ENCODE measurements at places on chromosomes 11 and 22.

DNA sequence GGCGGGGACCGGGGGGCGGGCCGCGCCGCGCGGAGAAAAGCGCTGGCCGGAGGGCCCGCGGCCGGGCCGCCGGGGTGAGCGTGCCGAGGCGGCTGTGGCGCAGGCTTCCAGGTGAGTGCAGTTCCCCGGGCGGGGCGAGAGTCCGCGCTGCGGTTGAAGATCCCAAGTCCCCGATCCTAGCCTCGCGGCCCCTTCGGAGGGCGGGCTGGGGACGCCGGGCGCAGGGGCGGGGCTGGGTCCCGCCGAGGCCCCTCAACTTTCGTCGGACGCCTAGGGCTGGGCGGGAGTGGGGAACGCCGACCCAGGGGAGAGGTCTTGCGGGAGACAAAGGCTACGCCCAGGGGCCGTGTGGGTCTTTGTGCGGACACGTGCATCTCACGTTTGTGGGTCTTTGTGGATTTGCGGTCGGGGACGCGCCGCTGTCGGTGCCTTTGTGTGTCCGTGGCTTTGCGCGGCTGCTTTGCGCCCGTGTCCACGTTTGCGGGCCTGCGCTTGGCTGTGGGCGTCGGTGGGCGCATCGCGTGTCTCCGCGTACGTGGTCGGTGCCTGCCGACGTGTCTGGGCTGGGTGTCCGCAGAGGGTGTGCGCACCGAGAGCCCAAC is at the start of gene TSKU:
TSS of gene TSKU (plus strand) at position 63 of the 602 bp plus-strand sequence. CDS start 12,261 bp downstream, outside the sequence.
- DNase-seq: no peak

DNA sequence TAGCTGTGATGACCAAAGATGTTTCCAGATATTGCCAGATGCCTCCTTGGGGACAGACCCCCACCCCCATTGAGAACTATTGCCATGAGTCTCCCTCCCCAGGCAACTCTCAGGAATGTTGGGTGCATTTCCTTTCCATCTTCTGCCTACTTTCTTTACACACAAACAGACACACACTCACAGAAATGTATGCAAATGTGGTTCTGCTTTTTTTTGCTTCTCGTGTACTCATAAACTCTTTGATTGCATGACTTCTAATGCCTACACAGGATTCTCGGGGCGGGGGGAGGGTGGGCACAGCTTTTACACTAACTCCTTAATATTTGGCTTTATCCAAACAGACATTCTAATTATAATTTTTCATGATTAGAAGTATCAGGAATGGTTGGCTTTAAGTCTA is 53.3 kb upstream of the SUSD2 start:
- DNase-seq: no peak

DNA sequence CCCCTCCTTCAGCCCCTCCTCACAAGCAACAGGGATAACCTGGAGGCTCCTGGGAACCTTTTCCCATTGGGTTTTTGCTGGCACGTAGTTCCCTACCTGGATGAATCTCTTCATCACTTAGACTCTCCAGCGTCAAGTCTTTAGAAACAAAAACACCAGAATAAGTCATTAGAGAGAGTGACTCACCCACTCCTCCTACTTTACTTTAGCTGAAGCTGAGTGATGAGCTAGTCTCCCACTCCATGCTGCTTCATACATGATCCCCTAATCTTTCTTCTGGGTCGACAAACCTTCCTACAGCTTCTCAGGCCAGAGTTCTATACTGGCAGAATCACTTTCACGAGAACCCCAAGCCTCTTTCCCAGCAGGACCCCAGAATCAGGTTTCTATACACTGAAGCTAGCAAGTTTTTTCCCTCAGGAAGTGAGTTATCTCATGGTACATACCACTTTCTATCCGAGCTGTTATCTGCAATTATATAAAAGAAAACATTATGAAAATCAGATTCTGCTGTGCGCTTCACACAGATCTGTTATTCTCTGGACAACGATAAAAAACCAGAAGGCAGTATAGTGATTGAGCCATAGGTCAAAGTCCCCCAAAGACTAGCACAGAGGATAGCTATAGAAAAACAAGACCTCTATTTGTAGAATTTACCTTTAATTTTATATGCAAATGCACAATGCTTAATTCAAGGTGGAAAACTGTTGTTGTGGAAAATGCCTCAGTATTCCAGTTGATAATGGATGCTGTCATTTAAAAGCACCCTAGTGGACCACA is 18.7 kb downstream of the DRICH1 start:
- no peak for DNase-seq

DNA sequence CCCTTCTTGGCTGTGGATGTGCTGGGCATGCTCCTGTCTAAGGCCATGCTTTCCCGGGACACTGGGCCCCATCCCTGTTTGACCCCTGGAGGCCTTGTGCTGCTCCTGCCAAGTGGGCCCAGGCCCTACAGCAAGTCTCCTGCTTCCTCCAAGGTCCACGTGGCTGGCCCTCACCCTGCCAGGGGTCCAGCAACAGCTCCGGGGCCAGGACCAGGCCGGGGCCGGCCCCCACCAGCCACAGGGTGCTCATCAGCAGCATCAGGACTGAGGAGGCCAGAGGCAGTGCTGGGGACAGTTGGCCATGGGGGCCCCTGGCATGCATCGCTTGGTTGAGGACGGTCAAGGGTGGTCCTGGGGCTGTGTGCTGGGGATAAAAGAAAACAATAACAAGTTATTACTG is 2.5 kb downstream of the RHBDD3 start:
- no peak for DNase-seq

DNA sequence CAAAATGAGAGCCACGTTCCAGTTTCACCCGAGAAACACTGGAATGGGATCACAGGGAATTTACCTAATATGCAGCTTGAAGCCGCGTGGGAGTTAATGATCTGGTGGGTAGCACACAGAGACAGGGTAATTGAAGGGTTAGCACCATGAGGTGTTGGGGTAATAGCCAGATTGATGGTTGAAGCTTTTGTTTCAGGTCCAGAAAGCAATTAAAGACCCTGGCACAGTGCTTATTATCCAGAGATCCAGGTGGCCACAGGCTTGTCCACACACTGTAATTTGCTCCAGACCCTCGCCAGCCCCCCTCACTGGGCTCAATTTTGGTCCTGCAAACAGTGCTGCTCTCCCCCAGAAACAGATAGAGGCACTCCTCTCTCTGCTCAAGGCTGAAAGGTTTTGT is 282.5 kb upstream of the ISX start:
- no peak for DNase-seq

DNA sequence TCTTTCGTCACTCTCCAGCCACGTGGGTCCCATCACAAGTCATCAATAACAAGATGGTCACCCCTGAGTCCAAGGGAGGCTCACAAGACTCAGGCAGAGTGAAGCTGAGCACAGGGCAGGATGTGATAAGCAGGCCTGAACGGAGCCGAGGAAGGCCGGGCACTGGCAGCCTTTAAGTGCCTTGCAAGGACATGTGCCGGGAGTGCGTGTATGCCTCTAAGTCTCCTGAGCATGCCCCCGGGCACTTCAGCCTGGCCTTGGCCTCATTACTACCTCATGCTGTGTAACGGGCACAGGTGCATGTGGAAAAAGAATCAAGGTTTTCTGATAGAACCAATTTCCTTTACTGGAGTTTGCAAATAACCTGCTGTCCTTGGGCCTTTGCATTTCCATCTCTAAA is 55.8 kb downstream of the UBASH3B start:
- DNase-seq: no peak

DNA sequence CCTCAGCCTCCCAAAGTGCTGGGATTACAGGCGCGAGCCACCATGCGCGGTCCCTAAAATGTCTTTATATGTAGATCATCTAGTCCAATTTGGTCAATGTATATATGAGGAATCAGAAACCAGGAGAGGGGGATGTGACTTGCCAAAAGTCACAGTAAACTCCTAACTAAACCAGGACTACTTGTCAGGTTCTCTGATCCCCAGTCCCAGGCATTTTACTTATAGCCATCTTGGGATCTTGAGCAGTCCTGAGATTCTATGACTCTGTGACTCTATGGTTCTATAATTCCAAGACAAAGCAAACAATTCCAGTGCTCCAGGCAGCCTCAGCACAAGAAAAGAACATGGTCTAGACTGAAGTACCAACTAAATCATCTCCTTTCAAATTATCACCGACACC is at the start of gene MS4A5:
TSS of gene MS4A5 (plus strand) at position 301 of the 400 bp plus-strand sequence. CDS start 103 bp downstream, outside the sequence.
- no peak for DNase-seq

- DNase-seq: no peak
These were observed 92.7 kb downstream of the ZBTB16 start for GRCh38 chr11:114152162-114152561.

GRCh38 chr22:37259540-37260029 is 15.5 kb upstream of the RAC2 start:
- DNase-seq: no peak

DNA sequence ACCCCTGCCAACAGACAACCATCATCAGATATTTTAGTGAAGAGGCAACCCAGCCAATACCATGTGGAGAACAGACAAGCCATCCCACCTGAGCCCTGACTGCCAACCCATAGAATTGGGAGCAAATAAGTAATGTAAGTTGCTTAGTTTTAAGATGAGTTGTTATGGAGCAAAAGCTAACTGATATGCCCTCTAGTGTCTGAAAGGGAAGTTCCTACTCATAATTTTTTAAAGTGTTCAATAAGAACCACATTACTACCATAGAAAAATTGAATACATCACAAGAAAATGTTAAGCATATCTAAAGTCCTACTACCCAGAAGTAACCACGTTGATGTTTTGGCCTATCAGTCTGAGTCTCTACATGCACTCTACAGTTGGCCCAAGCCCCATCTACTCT is 50.8 kb upstream of the SLC36A4 start:
- no peak for DNase-seq

DNA sequence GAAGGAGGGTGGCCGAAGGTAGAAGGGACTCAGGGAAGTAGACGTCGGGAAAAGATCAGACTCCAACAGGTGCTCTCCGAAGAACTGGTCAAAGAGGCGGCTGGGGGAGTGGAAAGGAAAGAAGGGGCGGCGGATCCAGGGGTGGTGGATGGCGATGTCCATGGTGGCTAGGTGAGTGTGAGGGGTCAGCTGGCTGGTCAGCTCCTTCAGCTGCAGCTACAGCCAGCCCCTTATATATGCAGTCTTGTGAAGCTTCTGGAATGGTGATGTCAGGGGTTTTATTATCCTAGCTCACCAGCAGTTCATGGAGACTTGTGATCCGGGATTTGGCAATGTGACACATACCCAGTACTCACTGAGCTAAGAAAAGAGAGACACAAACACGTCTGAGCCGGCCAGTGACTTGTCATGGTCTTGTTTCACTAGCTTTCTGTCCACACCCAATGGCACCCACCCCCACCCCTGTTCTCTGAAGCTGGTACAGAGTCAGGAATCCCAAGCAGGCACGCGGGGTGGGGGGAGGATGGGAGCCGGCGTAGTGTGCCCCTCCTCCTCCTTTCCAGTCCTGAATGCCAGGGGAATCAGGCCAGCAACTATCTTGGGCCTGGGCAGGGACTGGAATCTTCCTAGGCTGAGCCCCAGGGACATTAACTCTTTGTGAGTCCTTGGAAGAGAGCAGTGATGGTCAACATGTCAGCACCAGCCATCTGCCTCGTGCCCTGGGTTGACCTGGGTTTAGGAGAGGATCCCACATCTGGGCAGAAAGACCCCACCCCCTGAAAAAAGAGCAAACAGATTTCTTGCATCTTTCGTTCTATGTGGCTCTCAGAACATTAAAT is at the start of gene CRYAB:
TSS of gene CRYAB (minus strand) at position 208 of the 839 bp plus-strand sequence. CDS start at position 162, 46 bp downstream.
- no peak for DNase-seq

- no peak for DNase-seq
These were observed 432.1 kb downstream of the BRD1 start for GRCh38 chr22:49395617-49396016.

GRCh38 chr11:59206635-59207034 is 6.1 kb downstream of the MPEG1 start:
- no peak for DNase-seq

DNA sequence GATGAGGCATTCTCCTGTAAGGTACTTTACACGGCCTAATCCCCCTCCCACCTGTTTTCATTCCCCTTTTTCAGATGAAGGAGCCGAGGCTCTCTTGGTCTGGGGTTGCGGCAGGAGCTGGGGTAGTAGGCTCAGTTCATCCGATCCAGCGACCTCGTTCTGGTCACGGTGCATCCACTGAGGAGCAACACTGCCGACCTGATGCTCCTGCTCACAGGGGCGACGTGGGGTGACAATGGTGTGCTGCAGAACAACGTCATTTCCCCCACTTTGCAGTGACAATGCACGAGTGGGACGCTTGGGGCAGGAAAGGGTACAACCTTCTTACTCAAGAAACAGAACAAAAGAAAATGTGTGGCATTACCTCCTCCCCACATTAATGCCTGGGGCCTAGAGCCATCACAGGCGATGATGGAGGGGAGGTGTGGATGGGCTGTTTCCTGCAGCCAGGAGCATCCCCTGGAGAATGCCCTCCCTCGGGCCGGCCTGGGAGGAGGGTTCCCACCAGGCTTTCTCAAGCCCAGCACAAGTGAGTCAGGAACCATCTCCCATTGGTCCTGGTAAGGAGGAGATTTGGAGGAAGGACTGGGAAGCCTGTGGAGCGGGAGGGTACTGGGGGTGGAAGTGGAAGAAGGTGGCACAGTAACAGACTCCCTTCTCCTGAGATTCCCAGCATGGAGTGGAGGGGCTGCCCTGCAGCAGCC is 125.6 kb downstream of the SPATA19 start:
- no peak for DNase-seq

DNA sequence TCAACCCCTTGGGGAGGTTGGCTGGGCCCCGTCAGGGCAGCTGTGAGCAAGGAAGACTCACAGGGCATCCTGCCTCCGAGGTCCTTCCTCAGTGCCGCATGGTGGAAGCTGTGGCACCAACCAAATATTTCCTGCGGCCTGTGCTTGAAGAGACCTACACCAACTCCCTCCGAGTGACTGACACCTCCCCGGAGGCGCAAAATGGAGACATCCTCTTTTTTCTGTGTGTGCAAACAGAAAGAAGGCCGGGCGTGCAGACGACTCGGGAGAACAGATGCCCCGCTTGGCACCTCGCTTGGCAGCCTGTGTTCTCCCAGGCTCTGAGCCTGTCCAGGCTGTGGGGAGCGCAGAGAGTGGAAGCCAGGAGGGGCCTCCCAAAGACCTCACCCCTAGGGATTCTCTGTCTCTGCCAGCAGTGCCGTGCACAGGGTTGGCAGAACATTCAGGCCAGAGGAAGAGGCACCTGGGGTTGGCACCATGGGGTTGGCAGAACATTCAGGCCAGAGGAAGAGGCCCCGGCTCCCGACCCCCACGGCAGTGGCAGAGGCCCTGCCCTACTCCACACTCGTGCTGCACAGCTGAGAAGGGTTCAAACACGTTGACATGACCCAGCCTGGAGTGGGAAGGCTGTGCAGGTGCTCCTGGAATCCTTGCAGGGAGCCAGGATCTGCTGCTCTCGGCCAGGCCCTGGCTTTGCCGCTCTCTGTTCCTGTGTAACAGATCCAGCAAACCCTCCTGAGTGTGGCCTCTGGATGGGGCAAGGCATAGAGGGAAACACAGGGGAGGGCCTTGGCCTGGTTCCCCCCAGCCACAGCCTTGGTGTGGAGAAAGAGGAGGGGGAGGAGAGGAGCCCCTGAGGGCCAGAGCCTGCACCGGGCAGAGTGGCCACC is 805.5 kb downstream of the BRD1 start:
- DNase-seq: no peak

GRCh38 chr11:118366287-118366686 is 6.9 kb downstream of the UBE4A start:
- no peak for DNase-seq

- no peak for DNase-seq
These were observed 24.9 kb downstream of the ASPHD2 start for GRCh38 chr22:26453812-26454500.
